PC-9 (cell line): ENCODE measurements at places on chromosomes 2 and 18. TPM values are rescaled to one million over a fixed set of nuclear protein-coding genes. Genes with fewer than 3 reads are reported as not detected.

Gene ANKRD30BL
- not detected in 2 replicates for total RNA-seq

Gene FAM237A
- not detected in 2 replicates for total RNA-seq

DNA sequence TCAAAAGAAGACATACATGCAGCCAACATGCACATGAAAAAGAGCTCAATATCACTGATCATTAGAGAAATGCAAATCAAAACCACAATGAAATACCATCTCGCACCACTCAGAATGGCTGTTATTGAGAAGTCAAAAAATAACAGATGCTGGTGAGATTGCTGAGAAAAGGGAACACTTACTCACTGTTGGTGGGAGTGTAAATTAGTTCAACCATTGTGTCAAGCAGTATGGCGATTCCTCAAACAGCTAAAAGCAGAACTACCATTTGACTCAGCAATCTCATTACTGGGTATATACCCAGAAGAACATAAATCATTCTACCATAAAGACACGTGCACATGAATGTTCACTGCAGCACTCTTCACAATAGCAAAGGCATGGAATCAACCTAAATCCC lies 95.5 kb upstream of the XIRP2 start:
- H3K27ac ChIP-seq = no peak overlapping the region
- no peaks in the 10 kb centered on the region for H3K36me3 ChIP-seq
- H3K27me3 ChIP-seq = no peaks in the 10 kb centered on the region
- DNase-seq = no peak
- H3K4me3 ChIP-seq = no peak overlapping the region
- no peaks in the 10 kb centered on the region for H3K4me1 ChIP-seq

Gene NMUR1
- total RNA-seq = not detected in 2 replicates

Gene IL18RAP
- total RNA-seq = not detected in 2 replicates

DNA sequence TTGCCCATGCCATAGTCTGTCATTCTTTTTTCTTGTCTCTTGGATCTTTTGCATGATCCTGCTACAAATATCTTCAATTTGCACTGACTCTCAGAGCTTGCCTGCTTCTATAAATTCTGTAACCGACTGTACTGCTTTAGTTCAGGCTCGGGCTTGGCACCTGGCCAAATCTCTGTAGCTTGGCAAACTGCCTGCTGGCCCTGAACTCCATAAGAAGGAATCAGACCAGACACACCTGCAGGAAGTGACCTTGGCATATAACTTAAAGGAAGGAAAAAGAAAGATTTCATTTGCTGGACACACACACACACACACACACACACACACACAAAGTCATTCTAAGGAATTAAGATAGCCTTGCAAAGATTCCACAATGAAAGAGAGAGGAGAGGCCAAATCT lies 291.2 kb upstream of the DDX18 start:
- no peak overlapping the region for H3K4me3 ChIP-seq
- DNase-seq = peak; percentile 36
- H3K36me3 ChIP-seq = no peaks in the 10 kb centered on the region
- peaks cover 8% of the 10 kb centered on the region; the same call in 1 of the 2 replicates for H3K27me3 ChIP-seq
- H3K4me1 ChIP-seq = no peaks in the 10 kb centered on the region

Gene DNAH7
- total RNA-seq = 2.2 and 3.8 TPM in 2 replicates

GRCh38 chr2:12170121-12170520 lies 423.7 kb downstream of the LPIN1 start:
- no peaks in the 10 kb centered on the region for H3K36me3 ChIP-seq
- no peak overlapping the region for H3K4me3 ChIP-seq
- DNase-seq = no peak
- peaks cover 18% of the 10 kb centered on the region for H3K4me1 ChIP-seq

DNA sequence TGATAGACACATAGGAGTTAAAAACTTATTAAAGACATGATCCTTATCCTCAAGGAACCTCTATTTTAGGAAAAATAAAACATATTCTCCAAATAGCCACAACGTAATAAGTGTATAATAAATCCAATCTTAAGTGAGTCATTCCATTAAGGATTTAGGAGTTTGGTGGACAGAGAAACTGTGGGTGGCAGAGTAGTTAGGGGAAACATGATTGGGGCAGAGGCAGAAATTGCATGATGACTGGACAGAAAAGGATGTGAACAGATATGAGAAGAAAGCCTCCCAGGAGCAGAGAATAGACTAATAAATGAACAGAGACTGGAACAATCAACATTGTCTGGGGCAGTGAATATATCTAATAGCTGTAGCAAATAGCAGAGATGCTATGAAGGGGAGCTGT lies 48.1 kb upstream of the SIGLEC15 start:
- H3K27ac ChIP-seq = no peak overlapping the region
- H3K27me3 ChIP-seq = no peaks in the 10 kb centered on the region
- peaks cover 11% of the 10 kb centered on the region; the same call in 1 of the 2 replicates for H3K4me1 ChIP-seq
- H3K4me3 ChIP-seq = no peak overlapping the region
- no peaks in the 10 kb centered on the region for H3K36me3 ChIP-seq
- no peak for DNase-seq

Gene FBXO41
- total RNA-seq = 16.4 and 25.8 TPM in 2 replicates
